ENCODE measurements at places on chromosomes 13 and 19.

DNA sequence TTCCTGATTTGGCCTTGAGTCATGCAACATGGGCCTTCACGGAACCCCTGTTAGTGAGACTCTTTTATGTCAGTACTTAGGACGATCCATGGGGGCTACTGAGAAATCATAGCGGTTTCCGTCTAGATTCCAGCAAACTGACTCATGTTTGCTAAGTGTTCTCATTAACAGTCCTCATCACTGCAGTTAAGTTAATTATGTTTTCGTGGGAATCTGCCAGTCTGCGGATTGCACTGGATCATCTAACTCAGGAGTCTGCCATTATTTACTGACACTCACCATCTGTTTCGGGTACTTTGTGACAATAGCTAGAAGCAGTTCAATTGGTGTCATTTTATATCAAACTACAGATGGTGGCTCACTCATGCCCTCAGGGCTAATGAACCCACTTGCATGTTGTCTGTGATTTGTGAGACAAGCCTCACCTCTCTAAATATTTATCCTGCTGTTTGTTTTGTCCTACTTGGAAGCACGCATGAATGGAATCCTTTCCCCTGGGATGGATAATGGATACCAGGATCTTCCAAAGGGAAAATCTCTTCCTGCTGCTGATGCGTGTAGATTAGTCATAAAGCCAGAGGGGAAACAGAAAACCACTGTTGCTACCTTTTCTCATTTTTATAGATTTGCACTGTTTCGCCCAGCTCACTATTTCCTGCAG lies 61.8 kb downstream of the RAB20 start:
- DNase-seq: no peak

GRCh38 chr13:49791315-49791710 lies 1.2 kb downstream of the KPNA3 start:
- no peak for DNase-seq

GRCh38 chr13:45393941-45394570 lies 24.1 kb downstream of the SLC25A30 start:
- peak; percentile 48 for DNase-seq

- no peak for DNase-seq
Measured at GRCh38 chr19:10583036-10583776, 3.9 kb downstream of the AP1M2 start.

GRCh38 chr19:34096020-34096915 lies 76.0 kb upstream of the LSM14A start:
- no peak for DNase-seq

DNA sequence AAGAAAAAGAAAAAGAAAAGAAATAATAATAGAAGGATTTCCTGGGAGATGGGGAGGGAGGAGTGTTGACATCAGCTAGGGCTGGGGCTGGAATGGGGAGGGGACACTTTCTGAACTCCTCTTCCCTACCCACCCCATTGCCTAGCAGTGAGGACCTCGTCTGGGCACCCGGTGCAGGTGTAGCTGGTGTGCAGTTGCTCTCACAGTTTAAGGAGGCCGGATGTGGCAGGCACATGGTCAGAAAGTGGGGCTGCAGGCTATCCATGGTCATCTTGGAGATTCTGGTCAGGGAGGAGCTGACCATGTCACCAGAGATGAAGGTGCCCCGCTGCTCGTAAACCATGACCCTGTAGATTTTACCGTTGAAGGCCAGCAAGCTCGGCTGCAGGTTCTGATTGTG lies 8.5 kb upstream of the TUBB4A start:
- no peak for DNase-seq

GRCh38 chr19:14413693-14414181 lies 5.4 kb downstream of the DDX39A start:
- no peak for DNase-seq

- DNase-seq: no peak
Measured at GRCh38 chr13:27425158-27425917, 919 bp downstream of the GTF3A start.

- DNase-seq: no peak
Measured at GRCh38 chr19:23561341-23561740, 125.7 kb downstream of the ZNF675 start.

DNA sequence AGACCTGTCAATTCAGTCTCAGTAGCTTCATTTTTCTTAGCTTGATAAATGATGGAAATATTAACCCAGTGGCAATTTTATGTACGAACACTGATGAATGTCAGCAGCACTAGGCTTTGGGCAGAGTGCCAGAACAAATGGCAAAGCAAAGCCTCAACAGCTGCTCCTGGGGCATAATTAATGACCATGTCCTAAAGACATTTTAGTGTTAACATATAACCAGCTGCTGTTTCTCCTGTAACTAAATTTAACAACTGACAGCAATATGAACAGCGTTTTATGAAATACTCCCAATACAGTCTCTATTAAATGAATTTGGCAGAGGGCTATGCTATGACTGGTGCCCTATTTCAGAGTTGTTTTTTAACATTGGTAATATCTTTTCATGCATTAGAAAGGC lies 47.1 kb downstream of the ZNF568 start:
- no peak for DNase-seq

- DNase-seq: no peak
Measured at GRCh38 chr13:111611651-111612050, 291.2 kb downstream of the TEX29 start.

DNA sequence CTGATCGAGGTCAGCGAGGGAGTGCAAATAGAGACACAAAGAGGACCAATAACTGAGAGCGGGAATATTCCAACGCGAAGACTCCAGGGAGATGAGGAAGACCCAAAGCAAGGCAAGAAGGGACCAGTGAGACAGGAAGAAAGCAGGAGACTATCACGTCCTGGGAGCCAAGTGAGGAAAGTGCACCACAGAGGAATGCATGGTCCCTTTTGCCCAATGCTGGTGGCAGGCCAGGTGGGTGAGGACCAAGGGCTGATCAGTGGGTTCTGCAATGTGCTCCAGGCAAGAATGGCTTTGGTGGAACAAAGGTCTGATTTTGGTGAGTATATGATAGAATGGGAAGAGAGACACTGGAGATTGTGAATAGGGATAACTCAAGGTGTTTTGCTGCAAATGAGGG lies 25.4 kb downstream of the CHST8 start:
- DNase-seq: no peak

DNA sequence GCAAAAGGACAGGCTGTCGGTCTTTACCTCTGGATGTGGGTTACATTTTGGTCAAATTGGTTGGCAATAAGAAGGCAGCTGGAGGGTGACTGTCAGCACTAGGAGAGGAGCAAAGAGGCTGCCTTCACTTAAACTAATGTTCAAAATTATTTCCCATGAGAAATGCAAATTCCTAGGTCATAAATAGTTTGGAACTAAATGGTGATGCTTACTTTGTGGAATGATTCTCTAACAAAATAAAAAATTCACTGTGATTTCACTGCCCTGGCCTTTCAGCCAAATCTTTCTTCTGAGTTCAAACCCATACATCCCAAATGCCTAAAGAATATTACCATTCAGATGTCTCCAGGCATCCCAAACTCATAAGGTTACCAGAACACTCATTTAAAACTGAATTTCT lies 25.0 kb upstream of the OXGR1 start:
- DNase-seq: no peak

DNA sequence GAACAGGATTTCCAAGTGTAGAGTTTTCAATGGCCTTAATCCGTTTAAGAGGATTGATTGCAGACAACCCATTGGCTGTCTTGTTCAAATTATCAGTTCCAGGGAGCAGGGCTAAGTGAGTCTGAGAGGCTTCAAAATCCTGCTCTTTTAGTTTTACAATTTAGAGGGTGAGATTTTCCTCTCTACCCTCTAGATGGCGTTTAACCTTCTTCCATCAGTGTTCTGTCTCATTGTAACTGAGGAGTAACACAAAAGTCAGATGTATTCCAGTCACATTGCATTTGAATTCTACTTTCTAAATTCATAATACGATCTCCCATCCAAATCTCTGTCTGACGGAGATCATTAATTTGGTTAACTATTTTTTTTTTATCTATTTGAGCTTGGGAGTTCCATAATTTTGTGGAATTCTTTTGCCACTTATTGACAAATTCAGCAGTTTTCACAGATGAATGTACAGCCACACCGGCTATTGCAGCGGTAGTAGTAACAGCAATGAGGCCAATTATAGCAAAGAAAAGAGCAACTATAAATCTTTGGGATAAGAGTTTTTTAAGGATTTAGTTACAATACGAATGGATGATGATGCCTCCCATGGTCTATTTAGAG lies 7.8 kb upstream of the C19orf84 start:
- no peak for DNase-seq

DNA sequence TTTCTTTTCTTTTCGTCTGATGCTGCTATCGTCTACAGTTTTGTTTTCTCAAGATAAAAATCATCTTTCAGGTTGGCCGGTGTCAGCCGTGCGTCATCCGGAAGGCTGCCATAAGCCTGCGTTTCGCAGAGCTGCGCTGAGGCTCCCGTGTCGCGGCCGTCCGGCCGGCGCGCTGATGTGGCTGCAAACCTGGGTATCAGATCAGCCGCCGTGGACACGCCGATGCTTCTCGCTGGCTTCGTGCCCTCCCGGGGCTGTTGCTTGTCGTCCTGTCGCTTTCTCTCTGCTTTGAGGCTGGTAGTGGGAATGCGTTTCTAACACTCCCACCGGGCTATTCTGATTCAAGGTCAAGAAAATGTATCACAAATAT lies 45.9 kb upstream of the TFDP1 start:
- DNase-seq: no peak

DNA sequence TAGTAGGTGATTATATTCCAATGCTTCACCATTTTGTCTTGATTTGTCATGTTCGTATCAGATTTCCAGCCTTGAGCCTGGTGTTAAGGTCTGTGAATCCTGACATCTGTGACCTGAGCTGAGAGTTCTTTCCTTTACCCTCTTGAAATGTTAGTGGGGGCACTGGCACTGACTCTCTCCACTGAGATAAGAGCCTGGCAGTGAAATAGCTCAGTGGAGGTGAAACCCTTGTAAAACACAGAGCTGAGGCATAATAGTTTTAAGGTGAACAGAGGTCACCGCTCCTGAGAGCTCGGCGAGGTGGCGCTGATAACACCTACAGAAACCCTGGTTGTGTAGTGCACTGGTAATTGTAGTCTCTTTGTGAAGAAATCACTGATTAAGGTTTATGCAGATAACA lies 748.2 kb downstream of the DIAPH3 start:
- DNase-seq: no peak

DNA sequence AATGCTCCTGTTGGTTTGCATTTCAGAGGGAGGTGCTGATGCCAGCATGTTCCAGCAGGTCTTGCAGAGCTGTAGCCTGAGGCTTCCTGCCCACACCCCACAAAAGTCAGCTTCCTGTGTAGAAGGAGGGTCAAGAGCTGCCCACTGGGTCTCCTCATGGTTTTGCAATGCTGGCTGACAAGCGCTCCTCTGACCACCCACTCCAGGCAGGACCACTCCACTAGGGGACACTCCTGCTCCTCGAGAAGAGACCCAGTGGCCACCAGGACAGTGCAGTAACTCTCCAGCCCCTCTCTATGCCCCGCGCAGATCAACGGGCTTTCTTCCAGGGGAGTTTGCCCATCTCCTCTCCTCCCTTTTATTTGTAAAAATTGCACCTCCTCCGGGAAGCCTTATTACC lies 72.9 kb upstream of the UQCRFS1 start:
- DNase-seq: no peak

DNA sequence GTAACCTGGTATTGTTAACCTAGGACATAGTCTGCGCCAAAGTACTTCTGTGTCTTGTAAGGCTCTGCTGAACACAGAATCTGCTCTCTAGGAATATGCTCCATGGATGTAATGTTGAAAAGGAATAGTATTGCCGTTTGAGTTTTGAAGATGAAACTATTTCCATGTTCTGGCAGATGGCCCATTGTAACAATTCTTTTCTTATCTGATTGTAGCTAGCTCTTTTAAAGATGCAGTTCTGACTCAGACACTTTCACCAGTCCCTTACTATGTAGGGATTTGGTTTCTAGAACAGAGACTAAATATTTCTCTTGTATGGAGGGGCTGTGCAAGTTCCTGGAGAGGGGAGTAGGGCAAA lies 185.6 kb downstream of the MTUS2 start:
- no peak for DNase-seq

DNA sequence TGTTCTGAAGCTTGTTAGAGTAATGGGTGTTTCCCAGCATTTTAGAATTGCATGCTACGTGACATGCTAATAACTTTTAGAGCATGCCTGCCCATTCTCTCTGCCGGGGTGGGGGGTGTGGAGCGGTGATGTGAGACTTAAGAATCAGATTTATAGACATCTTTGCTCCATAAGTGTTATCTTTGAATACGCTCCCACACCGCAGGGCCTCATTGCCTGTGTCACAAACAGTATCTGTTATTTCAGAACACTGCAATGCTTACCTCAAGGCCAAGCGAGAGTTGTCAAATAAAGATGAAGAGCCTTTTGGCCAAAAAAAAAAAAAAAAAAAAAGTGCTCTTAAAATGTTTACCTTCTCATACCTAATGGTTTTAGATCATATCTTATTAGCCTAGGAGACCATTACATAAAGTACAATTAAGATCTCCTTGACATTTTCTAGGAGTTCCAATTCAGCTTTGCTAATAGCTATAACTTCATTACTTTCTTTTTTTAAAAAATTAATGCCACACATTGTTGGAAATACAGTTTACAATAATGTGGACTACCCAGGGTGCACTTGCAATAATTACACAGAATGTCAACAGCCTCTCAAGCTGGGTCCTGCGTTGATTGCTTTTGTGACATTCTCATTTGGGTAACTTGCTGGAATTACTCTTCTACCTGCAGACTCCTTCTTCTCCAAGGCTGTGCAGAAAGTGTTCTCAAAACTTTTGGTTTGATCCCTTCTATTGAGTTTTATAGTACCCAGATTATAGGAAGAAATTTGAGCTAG lies 525.3 kb downstream of the KLF12 start:
- DNase-seq: no peak

- DNase-seq: no peak
Measured at GRCh38 chr13:73481886-73482445, 423.2 kb downstream of the KLF5 start.

DNA sequence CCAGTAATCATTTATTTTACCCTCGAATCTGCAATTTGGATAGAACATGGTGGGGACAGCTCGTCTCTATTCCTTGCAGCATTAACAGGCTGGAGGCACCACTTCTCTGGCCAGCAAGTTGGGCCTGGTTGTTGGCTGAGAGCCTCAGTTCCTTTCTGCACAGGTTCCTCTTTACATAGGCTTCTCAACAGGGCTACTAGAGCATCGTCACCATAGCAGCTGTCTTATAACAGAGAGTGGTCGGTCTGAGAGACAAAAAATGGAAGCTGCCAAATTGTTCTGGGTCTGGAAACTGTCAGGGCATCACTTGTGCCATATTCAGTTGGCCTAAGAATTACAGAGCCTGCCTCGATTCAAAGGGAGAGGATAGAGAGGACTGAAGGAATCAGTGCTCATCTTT lies 86.7 kb downstream of the DNAJC15 start:
- DNase-seq: no peak

DNA sequence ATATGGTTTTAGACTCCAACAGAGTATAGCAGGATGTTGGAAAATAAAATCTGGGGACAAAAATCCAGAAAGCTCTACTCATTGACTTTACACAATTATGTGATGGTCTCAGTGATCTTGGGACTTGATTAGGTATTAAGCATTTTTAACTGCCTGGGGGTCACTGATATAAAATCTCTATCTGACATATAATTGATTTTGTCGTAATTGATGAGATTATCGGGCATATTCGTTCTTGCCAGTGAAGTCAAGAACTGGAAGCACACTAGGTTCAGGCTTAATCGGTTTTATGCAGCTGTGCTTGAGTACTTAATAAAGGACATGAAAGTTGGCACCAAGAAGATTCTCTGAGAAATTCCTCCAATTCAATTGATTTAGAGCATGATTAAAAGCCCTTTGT lies 390.7 kb downstream of the DCT start:
- DNase-seq: no peak
